ENCODE measurements at places on chromosomes 12 and 14. TPM values are rescaled to one million over a fixed set of nuclear protein-coding genes. Genes with fewer than 3 reads are reported as not detected.

TEX52 gene
- 0.61 TPM for polyA plus RNA-seq

KSR2 gene
- polyA plus RNA-seq, result 0.01 TPM

TARBP2 gene
- 19.4 TPM for polyA plus RNA-seq

NPFF gene
- polyA plus RNA-seq, result not detected

OAS3 gene
- polyA plus RNA-seq, result 9.3 TPM

FIGNL2 gene
- polyA plus RNA-seq, result 1.2 TPM

DNA sequence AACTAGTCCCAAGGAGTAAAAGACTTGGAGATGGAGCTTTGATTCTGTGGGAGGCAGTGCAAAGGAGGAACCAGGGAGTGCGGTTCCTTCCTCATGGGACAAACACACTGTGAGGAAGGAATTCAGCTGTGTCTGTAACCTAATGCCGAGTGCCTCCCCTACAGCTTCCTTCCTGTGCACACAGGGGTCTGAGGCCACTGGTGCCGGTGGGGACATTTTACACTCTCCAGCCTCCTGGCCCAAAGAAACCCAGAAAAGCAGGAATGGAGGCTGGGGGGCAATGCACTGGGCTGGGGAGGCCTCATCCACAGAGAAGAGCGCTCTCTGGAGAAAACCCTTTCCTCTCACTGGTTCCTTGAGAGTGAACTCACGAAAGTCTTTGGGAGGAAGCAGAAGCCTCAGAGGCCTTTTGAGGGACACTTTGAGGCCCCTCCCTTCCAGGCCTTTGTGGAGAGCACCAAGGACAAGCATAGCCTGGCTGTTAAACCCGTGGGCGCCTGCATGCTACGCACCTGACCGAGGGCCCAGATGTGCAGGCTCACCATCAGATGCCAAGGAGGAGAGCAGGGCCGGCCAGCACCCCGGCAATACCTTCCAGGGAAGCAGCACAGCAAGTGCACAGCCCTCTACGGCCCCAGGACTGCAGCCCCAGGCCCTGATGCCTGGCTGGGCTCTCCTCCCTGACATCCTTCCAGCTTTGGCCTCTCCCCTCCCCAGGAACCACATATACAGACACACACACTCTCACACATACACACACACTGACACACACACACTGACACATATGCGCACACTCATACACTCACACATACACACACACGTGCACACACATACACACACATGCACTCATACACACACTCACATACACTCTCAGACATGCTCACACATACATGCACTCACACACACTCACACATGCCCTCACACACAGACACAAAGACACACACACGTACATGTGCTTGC is 52.0 kb downstream of the NFKBIA start:
- no peak for DNase-seq

DNA sequence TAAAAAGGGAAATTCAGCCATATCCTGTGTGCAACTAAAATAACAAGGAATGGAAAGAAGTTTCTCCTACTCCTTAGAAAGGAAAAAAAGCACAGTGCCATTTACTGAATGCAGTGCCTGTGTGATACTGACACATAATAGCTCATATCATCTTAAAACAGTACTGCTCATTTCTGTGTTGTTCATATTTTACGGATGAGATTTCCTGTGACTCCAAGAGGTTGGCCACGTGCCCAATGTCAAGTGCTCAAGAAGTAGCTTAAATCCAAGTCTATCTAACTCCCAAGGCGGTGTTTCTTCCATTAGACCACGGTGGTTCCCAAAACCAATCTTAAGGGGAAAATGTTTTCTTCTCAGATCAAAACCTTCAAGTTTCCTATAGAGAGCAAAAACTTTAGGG is 20.0 kb downstream of the MAP3K9 start:
- DNase-seq, result no peak

DNA sequence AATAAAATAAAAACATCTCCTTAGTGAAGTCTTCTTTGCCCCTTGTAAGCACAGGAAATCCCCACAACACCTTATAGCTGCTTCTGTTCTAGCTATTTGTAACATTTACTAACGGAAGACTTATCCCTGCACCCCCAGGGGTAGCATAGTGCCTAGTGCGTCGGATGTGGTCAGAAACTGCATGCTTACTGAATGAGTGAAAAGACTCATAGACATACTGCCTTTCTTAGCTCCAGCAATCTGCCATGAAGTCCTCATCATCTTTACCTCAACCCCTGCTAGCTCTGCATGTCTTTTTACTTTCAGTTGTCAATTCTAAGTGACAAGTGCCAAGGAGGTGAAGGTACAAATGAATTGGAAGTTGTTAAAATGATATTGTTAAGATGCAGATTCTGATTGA is 12.9 kb downstream of the RIOX1 start:
- DNase-seq, result no peak

DNA sequence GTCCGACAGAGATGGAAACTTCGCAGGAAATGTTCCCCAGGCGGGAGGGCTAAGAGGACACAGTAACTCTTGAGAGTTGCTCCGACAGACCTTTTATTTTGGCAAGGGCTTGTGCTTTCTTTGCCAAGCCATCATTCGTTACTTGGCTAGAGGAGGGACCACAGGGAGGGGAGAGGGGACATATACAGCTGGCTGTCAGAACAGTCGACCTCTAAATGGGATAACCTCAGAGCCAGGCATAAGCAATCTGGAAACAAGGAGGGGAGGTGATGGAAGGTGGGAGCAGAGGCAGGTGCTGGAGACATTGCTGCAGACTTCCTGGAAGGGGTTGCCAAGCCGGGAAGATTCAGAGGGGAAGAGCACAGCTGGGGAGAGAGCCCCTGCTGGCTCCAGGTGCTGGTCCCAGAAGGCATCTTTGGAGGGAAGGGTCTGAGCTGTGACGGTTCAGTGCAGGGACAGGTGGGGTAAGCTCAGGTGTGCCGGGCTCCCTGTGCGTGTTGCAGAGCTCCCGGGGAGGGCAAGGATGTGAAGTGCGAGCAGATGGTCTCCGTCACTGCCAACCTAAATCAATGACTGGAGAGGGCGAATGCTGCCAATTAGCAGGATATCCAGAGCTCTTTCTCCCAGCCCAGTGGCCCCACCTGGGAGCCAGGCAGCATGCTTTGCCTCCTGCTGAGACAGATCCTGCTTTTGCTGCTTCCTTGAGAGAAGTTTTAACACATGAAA is 50.1 kb downstream of the CHST11 start:
- no peak for DNase-seq

DNA sequence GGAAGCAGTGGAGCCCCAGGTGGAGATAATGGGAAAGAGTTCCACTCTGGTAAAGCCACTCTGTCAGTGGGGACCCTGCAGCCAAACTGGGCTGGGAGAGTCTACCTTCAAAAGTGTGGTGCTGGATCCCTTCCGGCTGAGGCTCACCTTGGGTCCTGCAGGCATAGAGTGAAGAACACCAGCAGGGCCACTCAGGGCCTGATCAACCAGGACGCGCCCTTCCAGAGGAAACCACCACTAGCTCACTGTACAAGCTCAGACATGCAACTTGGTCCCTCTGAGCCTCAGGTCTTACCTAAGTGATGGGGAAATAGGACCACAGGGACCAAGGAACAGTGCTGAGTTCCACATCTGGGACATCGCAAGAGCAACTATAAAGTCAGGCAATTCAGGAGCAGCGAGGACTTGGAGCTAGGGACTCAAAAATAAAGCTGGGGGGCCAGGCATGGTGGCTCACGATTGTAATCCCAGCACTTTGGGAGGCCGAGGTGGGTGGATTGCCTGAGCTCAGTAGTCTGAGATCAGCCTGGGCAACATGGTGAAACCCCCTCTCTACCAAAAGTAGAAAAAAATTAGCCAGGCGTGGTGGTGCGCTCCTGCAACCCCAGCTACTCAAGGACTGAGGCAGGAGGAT is 5.9 kb upstream of the PRPH start:
- DNase-seq, result no peak
